ENCODE measurements at places on chromosomes 13 and 19.
A peak's percentile ranks its signal among the peaks of the same experiment; 100 is the strongest.

DNA sequence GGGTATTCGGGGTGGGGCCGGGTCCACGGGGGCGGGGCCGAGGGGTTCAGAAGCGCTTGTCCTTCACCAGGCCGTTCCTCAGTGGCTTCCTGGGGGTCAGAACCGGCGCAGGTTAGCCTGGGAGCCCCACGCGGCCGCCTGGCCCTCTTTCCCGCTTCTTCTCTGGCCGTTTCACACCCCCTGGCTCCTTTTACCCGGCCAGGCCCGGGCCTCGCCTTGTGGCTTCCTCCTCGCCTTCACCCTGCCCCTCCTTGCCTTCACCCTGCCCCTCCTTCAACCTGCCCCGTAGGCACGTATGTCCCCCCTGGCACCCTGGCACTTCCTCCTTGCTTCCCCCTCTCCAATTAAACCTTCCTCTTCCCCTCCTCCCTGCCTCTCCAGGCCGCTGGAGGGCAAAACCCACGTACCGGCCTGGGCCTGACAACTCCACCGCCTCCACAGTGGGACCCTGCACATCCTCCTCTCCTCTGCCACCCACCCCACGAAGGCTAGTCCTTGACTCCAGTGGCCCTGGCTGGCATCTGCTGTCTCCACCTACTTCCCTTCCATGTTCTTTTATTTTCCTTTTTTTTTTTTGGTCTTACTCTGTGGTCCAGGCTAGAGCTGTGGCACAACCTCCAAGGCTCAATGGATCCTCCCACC lies 25.3 kb downstream of the CERS1 start:
- DNase-seq = no peak

DNA sequence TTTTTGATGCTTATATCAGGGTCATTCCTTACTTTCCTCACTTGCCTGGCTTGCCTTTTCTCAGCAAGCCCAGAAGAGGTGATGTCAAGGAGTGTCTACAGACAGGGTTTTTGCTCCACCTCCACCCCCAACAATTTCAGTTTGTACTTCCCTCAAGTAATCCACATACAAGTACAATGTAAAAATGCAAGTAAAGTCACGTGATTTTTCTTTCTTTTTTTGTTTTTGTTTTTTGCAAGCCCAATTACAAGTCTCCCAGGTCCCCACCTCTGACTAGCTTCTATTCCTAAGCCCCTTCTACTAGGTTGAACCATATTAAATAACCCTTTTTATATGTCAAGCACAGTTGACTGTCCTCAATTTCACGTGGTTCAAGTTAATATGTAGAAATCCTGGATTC lies 579.6 kb downstream of the DIAPH3 start:
- DNase-seq = no peak

GRCh38 chr19:39224910-39225309 lies 19.9 kb downstream of the IFNL3 start:
- no peak for DNase-seq

- no peak for DNase-seq
Observed at GRCh38 chr13:44470638-44471562, 97.3 kb downstream of the SERP2 start.

DNA sequence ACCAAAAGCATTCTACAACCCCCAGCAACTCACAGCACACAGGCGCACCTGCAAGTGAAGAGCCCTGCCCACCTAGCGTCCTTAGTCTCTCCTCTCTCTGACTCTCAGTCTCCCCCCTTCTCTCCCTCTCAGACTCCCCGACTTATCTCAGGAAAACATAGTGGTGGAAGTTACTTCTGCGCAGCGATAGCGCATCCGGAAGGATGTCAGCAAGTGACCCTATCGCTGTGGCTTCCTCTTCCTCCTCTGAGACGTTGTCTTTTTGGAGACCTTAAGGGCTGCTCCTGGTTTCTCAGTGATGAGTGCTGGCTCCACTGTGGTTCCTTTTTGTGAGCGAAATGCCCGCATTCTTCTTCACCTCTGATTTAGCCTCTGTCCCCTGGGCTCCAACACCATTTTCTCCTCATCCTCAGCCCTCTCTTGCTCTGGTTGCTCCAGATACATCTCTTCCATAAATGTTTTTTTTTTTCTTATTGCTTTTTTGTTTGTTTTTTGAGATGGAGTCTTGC lies 1.4 kb upstream of the YIF1B start:
- peak; percentile 59 for DNase-seq

GRCh38 chr19:5271145-5271544 lies 69.5 kb downstream of the PTPRS start:
- no peak for DNase-seq

DNA sequence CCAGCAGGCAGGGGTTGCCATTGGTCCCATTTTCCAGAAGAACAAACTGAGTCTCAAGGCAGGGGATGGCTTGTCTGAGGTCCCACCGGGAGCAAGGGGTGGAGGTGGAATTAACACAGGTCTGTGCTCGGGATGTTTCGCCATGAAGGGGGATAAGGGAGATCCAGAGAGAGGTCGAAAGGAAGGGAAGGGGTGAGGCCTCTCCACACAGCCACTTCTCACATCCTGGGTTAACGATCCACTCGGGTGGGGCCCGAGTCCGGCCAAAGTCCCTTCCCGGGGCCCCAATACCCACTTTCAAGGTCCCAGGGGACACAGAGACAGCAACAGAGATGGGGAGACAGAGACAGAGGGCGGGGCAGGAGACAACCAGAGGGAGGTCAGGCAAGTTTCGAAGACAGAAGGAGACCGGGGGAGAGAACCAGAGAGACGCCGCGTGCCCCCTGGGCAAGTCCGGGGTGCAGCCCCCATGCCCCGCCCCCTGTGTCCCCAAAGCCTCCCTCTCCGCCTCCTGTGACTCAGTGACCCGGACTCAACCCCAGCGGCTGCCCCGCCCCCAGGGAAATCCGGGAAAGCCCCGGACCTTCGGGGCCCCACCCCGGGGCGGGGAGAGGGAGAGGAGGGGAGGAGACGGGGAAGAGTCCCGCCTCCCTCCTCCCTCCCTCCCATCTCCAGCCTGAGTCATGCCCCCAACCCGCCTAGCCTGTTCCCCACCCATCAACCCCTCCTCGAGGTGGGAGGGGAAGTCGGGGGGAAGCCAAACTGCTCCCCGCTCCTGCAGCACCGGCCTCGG lies 1.4 kb upstream of the BCL3 start:
- peak; percentile 95 for DNase-seq

GRCh38 chr13:30847650-30848307 lies 58.3 kb upstream of the MEDAG start:
- no peak for DNase-seq

GRCh38 chr19:43589678-43590077 lies 6.3 kb downstream of the IRGQ start:
- DNase-seq = no peak

DNA sequence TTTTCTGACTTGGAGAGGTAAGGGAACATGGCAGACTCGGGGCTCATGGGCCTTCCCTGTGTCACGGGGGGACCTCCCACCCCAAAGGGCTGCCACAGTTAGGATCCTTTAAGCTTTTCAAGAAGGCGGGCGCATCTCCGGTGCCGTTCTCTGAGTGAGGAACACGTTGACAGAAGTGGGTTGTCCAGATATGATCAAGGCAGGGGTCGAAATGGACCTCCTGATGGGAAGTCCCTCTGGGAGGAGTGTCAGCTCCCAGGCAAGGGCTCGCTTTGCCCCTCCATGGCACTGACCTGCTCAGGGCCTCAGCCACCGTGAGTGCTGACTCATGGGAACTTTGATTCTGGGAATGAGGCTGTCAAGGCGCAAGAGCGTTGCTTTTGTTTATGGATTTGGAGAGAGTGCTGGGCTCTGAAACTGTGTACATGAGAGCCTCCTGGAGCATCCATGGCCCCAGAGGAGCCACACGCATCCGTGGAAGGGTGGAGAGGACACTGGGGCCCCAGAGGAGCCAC lies 6.5 kb upstream of the TEX29 start:
- no peak for DNase-seq

DNA sequence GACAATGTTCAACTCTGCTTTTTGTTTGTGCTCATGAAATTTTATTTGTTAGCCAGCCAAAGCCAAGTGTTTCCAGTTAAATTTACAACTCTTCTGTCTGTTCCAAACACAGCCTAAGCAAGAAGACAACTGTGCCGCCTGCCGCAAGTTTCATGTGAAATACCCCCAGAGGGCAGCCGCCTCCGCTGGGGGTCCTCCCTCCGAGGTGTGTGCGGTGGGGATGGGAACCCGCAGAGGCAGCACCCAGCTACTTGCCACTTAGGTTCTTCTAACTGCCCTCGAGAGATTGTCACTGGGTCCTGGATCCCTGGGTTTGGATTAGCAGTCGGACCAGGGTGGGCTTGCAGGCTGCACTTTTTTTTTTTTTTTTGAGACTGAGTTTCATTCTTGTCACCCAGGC lies 28.5 kb downstream of the ATP11A start:
- no peak for DNase-seq

DNA sequence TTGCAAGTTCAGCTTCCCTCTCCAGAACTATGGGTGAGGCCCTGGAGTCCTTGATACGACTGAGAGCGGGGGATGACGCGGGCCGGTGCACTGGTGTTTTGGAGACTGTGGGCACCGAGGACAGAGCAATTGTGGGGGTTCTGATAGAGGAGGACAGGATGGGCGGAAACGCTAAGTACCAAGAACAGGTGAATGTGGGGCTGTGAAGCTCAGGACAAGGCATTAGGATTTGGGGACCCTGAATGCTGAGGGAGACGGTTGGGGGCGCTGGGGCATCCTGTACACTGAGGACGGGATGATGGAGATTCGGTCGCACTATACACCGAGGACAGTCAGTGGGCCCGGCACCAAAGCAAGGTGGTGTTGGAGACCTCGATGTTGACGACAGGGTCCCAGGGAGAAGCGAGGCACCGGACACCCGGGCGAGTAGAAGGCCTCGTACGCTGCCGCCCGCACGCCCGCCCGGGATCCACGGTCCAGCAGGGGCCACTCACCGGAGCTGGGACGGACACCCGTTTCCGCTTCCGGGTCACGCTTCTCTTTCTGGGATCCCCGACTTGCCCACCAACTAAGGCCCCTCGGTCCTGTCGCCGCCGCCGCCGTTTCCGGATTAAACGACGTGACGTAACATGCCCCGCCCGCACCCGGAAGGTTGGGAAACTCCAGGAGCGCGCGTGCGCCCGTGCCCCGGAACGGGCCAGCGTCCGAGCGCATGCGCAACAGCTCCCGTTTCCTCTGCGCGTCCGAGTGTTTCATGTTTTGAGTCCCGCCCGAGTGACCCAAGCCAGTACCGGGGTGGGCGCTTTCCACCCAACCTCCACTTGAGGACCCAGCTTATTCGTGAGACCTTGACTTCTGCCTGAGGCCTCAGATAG lies at the start of gene CHMP2A:
CHMP2A (minus strand) TSS at position 612 of the 875 bp plus-strand sequence. CDS start 893 bp downstream, outside the sequence.
- peak; percentile 100 for DNase-seq

GRCh38 chr19:42313096-42313839 lies at the start of gene TMEM145:
Gene TMEM145 (plus strand): TSS chr19:42313309. CDS start chr19:42313377, 68 bp downstream.
- DNase-seq = peak; percentile 75

DNA sequence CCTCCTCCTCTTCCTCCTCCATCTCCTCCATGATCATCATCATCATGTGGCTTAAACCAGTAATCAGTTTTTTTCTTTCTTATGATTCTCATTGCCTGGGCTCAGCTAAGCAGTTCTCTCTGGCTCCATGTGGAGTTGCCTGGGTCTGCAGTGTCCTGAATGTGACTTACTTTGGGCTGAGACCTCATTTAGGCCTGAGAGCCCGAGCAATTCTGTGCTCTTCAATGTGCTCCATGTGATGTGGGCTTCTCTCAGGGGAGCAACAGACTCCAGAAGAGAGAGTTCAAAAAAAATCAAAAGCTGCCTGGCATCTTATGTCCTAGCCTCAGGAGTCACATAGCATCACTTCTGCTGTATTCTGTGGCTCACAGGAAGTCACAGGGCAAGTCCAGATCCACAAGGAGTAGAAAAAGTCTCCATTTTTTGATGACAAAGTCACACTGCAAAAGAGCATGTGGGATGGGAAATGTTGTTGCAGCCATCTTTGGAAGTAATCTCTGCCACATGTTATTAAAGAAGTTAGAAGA lies 128.7 kb downstream of the MAB21L1 start:
- DNase-seq = no peak

DNA sequence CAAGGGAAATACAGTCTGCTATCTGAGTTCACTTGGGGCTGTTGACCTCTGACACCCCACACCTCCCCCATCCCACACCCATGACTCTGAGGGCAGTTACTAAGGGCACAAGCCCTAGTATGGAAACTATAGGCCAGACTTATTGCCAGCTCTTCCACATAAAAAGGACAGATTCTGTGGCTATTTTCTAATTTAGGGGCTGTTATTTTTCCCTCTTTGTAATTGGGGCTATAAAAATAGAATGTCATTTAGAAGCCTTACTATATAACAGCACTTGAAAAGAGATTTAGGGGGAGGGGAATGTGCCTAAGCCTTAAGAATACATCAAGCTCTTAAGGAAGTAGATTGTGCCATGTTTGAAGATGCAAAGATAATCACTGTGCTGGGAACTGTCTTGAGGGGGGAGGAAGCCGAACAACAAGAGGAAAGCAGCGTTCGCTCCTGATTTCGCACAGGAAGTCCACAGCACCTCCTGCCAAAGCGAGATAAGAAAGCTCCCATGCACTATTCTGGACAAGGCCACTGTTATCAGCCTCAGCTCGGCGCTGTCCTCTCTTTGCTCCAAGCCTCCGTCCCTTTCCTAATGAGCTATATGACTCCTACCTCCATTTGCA lies 86.6 kb downstream of the FLT1 start:
- DNase-seq = no peak

DNA sequence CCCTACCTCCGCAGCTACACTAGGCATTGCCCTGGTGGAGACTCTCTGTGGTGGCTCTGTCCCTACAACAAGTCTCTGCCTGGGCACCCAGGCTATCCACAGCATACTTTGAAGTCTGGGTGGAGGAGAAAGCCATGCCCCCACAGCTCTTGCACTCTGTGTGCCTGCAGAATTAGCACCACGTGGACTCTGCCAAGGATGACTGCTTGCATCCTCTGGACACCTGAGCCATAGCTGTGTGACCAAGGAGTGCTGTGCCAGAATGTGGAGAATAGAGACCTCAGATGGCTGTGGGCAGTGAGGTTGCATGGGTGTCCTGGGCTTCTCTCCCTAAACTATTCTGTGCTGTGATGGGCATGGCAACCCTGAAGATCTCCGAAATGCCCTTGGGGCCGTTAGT lies 21.2 kb upstream of the MCF2L start:
- DNase-seq = no peak

GRCh38 chr13:103349211-103349980 lies 283.2 kb upstream of the SLC10A2 start:
- no peak for DNase-seq

GRCh38 chr13:110014719-110015118 lies 228.3 kb upstream of the IRS2 start:
- no peak for DNase-seq

DNA sequence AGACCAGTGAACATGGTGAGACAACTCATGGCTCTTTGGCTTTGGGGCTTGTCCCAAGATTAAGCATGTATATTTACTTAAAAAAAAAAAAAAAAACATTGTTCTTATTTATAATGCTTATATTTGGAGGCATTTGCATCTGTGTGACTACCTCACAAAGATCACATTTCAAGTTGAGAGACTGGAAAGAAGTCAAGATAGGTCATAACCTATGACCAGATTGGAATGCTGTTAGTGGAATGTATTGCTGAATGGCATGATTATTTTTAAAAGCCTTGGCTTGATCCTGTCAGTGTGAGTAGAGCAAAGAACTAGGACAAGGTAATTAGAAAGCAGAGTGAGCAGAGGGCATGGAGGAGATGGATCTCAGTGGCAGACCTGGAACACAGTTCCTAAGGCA lies 214.6 kb downstream of the OXGR1 start:
- no peak for DNase-seq
